Activated gamma-delta T cell treated with Interleukin-2 at 50 U/mL for 16 hours (primary cell): ENCODE measurements at places on chromosomes 5 and 9.

- DNase-seq = no peak
These were observed 26.2 kb downstream of the TYRP1 start for GRCh38 chr9:12719431-12719830.

DNA sequence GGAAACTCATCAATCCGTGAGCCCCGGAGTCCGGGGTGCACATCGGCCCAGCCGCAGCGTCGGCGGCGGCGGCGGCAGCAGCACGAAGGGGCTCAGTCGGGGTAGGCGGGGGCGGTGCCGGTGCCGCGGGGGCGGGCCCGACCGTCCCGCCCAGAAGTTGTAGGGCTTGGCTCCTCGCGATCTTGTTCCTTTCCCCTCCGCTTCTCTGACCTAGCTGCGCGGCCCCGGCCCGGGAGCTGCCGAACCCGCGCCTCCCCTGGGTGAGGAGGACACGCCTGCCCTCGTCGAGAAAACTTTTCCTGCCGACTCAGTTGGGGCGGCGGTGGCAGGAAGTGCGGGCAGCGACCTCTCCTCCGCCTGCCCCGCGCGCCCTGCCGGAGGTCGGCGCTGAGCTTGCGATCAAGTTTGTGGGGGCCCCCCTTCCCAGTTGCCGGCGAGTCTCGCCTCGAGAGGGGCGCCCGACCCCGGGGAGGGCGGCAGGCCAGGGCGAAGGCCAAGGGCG, at the start of gene MAN2A1:
Gene MAN2A1 (plus strand): TSS at position 188 of the 502 bp plus-strand sequence. CDS start 491 bp downstream, outside the sequence.
- DNase-seq = peak; percentile 75

- no peak for DNase-seq
These were observed 101.7 kb upstream of the FCN2 start for GRCh38 chr9:134778841-134779411.

GRCh38 chr9:101706261-101706798, 32.1 kb downstream of the GRIN3A start:
- DNase-seq = no peak

DNA sequence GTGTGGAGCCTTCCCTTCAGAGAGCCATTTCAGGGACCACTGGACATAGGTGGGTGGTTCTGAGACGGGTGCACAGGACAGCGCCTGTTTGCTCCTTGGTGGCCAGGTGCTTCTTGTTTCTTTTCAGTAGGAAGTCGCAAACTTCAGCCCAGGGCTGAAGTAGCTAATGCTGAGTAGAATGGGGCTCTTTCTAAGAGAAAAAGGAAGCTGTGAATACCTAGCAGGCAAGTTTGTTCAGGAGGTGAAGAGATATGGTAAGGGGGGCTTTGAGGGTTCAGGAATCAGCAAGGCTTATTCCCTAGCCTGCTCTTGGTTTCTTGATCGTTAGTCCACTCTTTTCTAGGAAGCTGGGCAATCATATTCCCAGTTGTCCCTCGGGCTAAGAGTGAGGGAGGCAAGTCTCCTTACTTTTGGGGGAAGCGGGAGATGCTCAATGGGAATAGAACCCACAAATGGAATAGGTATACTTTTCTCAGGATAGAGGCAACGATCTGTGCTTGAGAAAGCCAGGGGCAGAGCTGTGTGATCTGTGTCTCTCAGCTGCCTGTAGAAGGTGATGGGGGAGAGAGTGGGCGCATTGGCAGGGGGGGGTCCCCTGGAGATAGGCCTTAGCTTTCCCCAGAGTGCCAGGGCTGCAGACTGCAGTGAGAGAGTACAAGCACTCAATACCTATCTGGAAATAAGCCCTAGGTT, 1.9 kb upstream of the PURA start:
- DNase-seq = no peak

GRCh38 chr5:179217356-179217755, 127.9 kb downstream of the ADAMTS2 start:
- no peak for DNase-seq

GRCh38 chr9:80968611-80969010, 720.7 kb downstream of the TLE1 start:
- no peak for DNase-seq

- DNase-seq = peak; percentile 60
These were observed 134.4 kb downstream of the AOPEP start for GRCh38 chr9:94860678-94861588.

GRCh38 chr5:96942911-96943310, 7.0 kb downstream of the LNPEP start:
- DNase-seq = no peak

DNA sequence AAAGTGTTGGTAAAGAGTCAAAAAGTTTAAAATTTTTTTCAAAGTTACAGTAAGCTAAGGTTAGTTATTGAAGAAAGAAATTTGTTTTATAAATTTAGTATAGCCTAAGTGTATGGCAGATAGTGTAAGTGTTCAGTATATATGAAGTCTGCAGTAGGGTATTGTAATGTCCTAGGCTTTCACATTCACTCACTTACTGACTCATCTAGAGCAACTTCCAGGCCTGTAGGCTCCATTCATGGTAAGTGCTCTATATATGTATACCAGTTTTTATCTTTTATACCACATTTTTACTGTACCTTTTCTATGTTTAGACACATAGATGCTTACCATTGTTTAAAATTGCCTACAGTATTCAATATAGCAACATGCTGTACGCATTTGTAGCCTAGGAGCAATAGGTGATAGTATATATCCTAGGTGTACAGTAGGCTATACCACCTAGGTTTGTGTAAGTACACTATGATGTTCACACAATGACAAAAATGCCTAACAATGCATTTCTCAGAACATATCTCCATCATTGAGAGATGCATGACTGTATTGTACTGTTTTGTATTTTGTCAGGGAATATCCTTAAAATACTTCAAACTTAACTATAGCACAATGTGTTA, 38.5 kb downstream of the CYSTM1 start:
- DNase-seq = no peak

DNA sequence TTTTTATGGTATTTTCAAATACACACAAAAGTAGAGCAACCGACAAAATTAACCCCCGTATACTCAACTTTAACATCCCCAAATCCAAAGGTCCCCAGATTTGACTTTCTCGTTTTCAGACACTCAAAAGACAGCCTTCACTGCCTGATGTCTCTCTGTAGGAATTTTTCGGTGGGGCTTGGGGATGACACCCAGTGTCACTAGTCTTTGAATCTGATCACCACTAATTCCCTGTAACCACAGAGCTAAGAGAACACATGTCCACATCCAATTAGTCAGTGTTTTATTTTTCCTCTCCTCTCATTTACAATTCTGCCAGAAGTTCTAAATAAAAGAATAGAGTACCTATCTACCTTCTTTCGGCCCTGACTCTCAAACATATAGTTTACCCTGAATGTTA, 324.6 kb downstream of the ARL15 start:
- DNase-seq = no peak

DNA sequence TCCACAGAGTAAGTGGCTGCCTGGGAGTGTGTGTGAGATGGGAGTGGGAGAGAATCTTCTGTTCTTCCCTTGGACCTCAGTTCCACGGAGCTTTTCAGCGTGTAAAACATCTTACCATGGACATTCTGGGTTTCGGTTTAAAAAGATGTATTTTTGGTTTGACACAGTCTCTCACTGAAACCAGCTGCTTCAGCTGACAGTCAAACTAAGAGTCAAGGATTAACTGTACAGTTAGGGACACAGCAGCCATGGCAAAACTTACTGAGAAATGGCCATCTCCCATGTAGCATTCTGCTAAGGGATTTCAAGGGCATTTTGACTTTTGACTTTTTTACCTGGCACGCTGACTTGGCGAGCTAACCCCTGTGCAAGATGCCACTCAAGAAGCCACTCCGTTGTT, 93.8 kb upstream of the IL12B start:
- DNase-seq = no peak

GRCh38 chr5:137847687-137848086, 20.0 kb upstream of the MYOT start:
- DNase-seq = no peak

DNA sequence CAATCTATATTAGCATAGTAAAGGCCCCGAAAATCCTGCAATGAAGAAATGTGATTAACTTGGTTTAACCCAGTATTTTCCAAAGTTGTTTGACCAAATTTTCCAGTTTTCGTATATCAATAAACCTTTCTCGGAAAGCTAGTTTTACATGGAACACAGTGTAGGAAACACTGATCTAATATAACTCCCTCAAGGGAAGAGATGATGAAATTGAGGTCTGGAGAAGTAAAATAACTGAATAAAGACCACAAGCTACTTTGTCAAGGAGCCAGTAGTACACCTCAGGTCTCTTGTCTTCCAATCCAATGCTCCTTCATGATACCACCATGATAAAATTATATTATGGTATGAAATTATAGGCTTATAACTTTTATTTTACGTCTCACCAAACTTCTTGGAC, 118.1 kb upstream of the TARS1 start:
- no peak for DNase-seq

DNA sequence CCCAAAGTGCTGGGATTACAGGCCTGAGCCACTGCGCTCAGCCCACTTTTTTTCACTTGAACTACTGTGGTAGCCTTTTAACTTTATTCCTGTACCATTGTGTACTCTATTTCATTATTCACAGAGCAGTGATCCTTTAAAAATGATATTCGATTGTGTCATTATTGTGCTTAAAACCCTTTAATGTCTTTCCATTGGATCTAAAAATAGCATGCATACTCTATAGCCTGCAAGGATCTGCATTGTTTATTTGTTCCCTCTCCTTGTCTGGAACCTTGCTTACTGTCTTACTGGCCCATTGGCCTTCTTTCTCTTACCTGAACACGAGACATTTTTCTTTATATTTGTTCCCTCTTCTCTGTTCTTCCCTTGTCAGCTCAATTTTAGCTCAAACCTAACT, 15.7 kb downstream of the GPBP1 start:
- DNase-seq = no peak

- DNase-seq = no peak
These were observed 851.7 kb upstream of the DMAC1 start for GRCh38 chr9:8651070-8651845.

DNA sequence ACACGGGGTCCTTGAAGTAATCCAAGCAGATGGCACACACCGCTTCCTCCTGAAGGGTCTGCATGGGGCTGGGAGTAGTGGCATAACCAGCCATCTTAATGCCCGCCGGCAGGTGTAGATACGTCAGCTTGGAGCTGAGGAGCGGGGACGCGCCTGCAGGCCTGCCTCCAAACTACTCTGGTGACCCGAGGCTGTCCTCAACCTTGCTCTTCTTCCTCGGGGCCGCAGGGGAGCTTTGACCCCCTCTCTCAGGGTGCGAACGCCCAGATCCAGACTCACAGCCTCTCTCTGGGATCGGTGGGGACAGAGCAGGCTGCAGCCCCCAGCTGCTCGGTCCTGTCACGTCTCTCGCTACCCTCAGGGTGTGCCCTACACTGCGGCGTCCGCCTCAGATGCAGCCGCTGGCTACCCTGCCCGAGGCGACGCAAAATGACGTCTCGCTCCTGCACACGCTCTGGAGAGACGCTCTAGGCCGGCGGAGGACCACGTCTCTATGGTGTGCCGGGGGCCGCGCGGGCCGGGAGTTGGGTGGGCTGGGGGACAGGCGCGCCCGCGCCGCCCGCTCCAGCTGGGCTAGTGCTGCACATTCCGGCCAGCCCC, at the start of gene TRIM52:
Gene TRIM52 (minus strand): TSS at position 424 of the 600 bp plus-strand sequence. CDS start 330 bp downstream, at position 94.
- peak; percentile 90 for DNase-seq

DNA sequence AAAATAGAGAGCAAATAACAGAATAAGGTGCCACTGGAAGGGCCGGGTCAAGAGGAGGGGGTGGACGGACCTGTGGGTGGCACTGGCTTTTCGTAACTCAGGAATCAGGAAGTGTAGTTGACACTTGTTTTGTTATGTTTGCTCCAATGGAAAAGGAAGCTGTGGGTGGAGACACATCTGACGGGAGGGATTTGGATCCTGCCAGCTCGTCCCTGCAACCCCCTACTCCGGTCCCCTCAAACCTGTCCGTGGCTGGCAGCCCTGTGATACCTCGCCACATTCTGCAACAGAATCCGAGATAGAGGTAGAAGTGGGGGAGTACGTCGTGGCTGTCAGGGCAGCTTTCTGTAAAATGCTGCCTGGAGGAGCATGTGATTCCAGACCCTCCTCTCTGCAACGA, 104.2 kb upstream of the IER5L start:
- DNase-seq = no peak

DNA sequence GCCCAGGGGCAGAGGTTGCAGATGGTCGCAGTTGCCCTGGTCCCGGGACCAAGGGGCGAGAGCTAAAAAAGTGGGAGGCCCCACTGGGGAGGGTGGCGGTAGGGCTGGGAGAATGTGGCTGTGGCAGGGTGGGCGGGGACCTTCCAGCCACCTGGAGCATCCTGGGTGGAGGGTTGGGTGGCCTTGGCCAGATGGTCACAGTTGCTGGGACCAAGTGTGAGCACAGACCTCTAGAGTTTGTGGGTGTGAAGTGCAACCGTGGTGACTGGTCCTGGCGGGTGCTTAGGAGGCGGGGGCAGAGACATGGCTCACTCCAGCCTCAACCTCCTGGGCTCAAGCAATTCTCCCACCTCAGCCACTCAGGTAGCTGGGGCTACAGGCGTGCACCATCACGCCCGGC, 5.7 kb upstream of the TRAF2 start:
- DNase-seq = no peak

GRCh38 chr5:108260117-108260857, 121.6 kb downstream of the FBXL17 start:
- peak; percentile 61 for DNase-seq

- no peak for DNase-seq
These were observed 8.4 kb downstream of the CCNH start for GRCh38 chr5:87404359-87404758.

DNA sequence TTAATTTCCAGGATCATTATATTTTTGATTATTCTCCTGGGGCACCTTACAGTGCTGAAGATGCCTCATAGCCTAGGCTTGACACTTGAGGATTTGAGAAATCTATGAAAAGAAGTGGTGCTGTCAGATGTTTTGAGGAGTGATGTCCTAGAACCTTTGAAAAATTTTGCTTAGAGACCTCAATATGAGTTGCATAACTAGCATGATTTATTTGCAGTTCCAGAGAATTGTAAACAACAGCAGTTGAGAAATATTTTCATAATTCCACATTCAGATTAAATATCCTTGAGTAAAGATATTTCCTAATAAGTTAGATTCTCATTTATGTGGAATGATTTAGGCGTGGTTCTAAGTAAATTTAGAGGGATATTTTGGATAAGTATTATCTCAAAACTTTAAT, 225.8 kb downstream of the ADAMTSL1 start:
- DNase-seq = no peak

DNA sequence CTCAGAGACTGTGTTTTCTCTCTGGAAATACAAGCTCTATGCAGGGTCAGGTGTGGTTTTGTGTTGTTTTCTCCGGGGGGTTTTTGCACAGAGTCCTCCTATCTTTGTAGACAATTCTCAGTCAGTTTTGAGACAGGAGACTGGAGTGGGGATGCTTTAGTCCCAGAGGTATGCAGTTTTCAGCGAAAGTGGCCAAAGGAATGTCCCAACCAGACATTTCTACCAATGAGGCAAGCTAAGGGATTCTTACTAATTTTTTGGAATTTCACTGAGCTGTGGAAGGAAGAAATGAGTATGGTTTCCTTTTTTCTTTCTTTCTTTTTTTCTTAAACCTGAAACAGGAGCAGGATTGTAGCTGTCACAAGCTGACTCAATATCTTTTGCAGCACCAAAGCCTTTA, 35.3 kb upstream of the PLPP1 start:
- no peak for DNase-seq

GRCh38 chr5:122751293-122751782, 23.5 kb upstream of the SNX2 start:
- DNase-seq = no peak

GRCh38 chr5:66653325-66653724, 57.1 kb downstream of the MAST4 start:
- no peak for DNase-seq

GRCh38 chr5:128778474-128778873, 186.8 kb upstream of the SLC27A6 start:
- DNase-seq = no peak
